ENCODE measurements at places on chromosomes 6 and 20. TPM values are rescaled to one million over a fixed set of nuclear protein-coding genes. Genes with fewer than 3 reads are reported as not detected.

OR2H2 gene
- not detected for total RNA-seq

FOXC1 gene
- total RNA-seq, result 0.49 TPM

SNAP25 gene
- 5.8 TPM for total RNA-seq

ENPP4 gene
- total RNA-seq, result 0.34 TPM

CST3 gene
- total RNA-seq, result 91.3 TPM

IL17A gene
- not detected for total RNA-seq

ZFP57 gene
- total RNA-seq, result not detected

GATA5 gene
- not detected for total RNA-seq

MUC21 gene
- total RNA-seq, result not detected

TSPO2 gene
- total RNA-seq, result not detected

GABRR1 gene
- total RNA-seq, result 0.67 TPM

MICB gene
- 11.1 TPM for total RNA-seq

ADGRB3 gene
- total RNA-seq, result 7.7 TPM

CPNE5 gene
- total RNA-seq, result 0.13 TPM

NHLRC1 gene
- 3.8 TPM for total RNA-seq

CDSN gene
- total RNA-seq, result not detected

UBE2C gene
- total RNA-seq, result 241 TPM

TFAP2D gene
- total RNA-seq, result not detected

Data from A673 (cell line).